ENCODE measurements at places on chromosomes 3 and 15. TPM values are rescaled to one million over a fixed set of nuclear protein-coding genes. Genes with fewer than 3 reads are reported as not detected.

The COL8A1 gene
- 0.12 TPM for total RNA-seq

The EIF2A gene
- 108 TPM for total RNA-seq

The SEMA7A gene
- total RNA-seq: 4.7 TPM

The MNS1 gene
- total RNA-seq: not detected

The SENP8 gene
- total RNA-seq: 0.45 TPM

The LOXL1 gene
- total RNA-seq: 1.3 TPM

The ABI3BP gene
- total RNA-seq: not detected

The THAP10 gene
- not detected for total RNA-seq

The P2RY13 gene
- 0.59 TPM for total RNA-seq

The P2RY14 gene
- total RNA-seq: 0.25 TPM

The MESP2 gene
- total RNA-seq: not detected

The KLHL40 gene
- not detected for total RNA-seq

The PDHB gene
- 39.9 TPM for total RNA-seq

The NANOGP8 gene
- not detected for total RNA-seq

The LDHAL6B gene
- total RNA-seq: not detected

The CLPX gene
- total RNA-seq: 38.2 TPM

The CCR1 gene
- total RNA-seq: 3.8 TPM

The TMEM44 gene
- 2.1 TPM for total RNA-seq

The TSC22D2 gene
- total RNA-seq: 63.0 TPM

- no peak for DNase-seq
These were observed 552.2 kb upstream of the SUCLG2 start for GRCh38 chr3:68206524-68207117.

- no peak for DNase-seq
These were observed 99.8 kb downstream of the KCNH8 start for GRCh38 chr3:19248143-19248542.

- no peak for DNase-seq
These were observed 494.5 kb downstream of the DIPK2A start for GRCh38 chr3:144466114-144466513.

- no peak for DNase-seq
These were observed 148.3 kb downstream of the MBNL1 start for GRCh38 chr3:152416808-152417580.

- DNase-seq: no peak
These were observed 2.8 kb downstream of the VPS13C start for GRCh38 chr15:62057341-62057980.

GRCh38 chr3:194379651-194380050, 10.1 kb upstream of the LRRC15 start:
- no peak for DNase-seq

DNA sequence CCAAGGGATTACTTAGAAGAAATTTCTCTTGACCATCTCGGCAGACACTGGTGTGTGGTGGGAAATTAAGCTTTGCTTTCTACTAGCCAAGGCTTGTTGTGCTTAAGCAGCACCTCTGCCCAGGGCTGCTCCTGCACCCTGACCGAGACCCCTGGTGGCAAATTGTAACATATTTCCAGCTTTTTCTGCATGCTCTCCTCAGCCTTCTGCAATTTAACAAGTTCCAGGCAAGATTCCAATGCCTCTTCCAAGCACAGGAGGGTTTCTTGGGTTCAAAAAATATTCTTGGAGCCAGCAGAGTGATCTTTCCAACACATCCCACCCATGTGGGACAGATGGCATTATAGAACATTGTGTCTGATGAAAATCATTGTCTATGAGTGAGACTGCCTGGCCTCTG, 210.5 kb downstream of the CLSTN2 start:
- no peak for DNase-seq

- no peak for DNase-seq
These were observed 42.7 kb upstream of the IL12A start for GRCh38 chr3:159945930-159946329.

DNA sequence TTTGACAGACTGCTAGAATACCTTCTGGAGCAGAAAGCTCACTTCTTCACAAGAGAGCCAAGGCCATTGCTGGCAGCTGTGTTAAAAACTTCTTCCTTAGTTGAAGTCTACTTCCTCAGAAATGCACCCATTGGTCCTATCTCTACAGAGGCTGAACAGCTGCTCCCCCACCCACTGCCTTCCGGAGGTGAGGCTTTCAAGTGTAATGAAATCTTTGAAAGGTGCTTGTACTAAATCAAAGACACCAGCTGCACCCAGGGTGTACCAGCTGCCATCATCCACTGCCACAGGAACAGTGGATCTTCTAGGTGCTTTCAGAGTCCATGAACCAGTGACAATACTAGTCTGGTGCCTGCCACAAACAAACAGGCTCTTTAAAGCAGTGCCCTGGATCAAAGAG, 26.4 kb upstream of the HERC1 start:
- DNase-seq: no peak

DNA sequence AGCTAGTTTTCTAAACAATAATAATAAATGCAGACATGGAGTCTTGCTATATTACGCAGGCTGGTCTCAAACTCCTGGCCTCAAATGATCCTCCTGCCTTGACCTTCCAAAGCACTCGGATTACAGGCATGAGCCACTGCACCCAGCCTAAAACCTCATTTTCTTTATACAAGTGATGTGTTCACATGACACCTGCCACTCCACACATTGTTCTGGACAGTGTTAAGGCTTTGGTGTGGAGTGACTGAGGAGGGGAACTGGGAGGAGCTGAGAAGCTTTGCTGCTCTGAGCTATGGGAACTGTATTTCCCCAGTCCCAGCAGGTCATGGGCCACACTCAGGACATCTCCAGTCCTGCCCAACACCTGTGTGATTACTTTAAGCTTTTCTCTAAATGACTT, 380.0 kb downstream of the LRTM1 start:
- DNase-seq: no peak

DNA sequence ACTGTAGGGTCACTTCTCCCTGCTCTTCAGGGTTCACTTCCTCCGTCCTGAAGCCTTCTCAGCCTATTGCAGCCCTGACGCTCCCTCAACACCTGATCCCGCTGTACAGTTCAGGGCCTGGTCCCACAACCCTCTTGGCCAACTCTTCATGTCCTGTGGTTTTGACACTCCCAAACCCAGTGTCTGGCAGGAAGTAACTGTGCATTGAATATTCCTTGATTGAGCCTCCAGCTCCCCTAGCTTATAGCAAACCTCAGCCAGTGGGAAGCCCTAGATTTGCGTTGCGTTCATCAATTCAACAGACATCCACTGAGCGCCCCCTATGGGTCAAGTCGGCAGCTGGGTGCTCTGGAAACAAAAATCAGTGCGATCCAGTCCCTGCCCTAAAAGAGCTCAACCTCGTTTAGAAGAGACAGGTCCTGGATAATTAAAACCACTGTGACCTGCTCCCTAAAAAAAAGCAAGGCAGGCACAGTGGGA, 13.5 kb downstream of the UBAP1L start:
- no peak for DNase-seq

DNA sequence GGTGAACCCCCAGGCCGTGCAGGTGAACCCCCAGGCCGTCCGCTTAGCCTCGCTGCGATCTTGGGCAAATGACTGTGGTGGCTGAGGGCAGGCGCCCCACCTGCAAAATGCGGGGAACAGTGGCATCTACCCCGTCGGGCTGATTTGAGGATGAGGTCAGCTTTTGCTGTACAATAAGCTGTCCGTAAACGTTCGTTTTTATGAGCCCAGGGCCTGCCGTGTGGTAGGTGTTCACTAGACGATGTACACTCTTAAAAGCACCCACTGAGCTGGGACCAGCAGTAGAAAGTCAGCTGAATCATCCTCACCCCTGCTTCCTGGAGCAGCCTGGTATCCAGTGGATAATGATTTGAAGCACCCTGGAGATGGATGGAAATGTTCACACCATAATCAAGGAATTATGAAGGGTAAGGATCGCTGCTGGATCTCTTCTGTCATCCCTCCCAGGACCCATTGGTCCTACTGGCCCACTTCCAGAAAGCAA, 943 bp upstream of the PCSK6 start:
- DNase-seq: no peak

- DNase-seq: no peak
These were observed 73.5 kb downstream of the EDEM1 start for GRCh38 chr3:5260992-5261501.

DNA sequence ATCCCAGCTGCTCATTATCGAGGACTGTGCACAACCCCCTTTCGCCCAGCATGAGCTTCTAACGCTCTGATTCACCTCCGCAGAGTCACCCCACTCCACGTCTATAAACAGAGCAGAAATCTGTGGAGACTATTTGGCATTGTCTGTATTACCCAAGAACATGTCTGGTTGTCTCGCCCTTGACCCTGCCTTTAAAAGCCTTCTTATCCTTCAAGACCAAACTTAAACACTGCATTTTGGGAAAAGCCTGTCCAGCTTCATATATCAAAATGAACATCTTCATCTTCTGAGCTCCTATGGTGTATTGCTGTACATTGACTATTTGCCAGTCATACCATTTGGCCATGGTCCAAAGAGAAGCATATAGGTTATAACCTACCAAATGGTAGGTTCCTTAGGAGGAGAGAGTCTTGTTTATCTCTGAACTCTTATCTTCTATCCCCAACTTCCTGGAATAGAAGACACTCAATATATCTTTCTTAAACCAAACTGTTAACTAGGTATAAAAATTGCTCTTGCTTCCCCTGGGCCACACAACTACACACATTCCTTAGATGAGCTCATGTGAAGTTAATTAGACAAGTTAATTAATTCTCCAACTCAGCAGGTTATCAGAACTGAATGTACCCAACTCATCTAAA, 90.1 kb downstream of the FBN1 start:
- DNase-seq: no peak

- no peak for DNase-seq
These were observed 77.6 kb upstream of the ZBTB20 start for GRCh38 chr3:115224687-115225086.

- no peak for DNase-seq
These were observed 93.7 kb downstream of the RAD18 start for GRCh38 chr3:8869613-8870012.

GRCh38 chr3:184239221-184239620, 9.5 kb downstream of the ALG3 start:
- DNase-seq: no peak

GRCh38 chr15:36468746-36469145, 110.7 kb upstream of the CDIN1 start:
- no peak for DNase-seq

DNA sequence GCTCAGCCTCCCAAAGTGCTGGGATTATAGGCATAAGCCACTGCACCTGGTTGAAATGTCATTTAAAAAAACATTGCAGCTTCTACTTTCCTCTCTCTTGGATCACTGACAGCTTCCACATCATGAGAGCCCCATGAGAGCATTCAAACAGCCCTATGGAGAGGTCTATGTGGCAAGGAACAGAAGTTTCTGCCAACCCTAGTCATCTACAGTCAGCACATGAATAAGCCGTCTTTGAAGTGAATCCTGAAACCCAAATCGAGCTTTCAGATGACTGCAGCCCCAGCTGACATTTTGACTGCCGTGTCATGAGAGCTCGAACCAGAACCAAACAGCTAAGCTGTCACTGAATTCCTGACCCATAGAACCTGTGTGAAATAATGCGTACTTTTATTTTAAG, 39.8 kb downstream of the CD200R1L start:
- DNase-seq: no peak

GRCh38 chr3:49812916-49813496, 747 bp downstream of the UBA7 start:
- no peak for DNase-seq

- DNase-seq: no peak
These were observed 38.2 kb upstream of the HCLS1 start for GRCh38 chr3:121698901-121699300.

- DNase-seq: no peak
These were observed 53.1 kb downstream of the DNASE1L3 start for GRCh38 chr3:58157700-58158099.

GRCh38 chr3:192929146-192929545, 11.5 kb upstream of the MB21D2 start:
- DNase-seq: no peak

DNA sequence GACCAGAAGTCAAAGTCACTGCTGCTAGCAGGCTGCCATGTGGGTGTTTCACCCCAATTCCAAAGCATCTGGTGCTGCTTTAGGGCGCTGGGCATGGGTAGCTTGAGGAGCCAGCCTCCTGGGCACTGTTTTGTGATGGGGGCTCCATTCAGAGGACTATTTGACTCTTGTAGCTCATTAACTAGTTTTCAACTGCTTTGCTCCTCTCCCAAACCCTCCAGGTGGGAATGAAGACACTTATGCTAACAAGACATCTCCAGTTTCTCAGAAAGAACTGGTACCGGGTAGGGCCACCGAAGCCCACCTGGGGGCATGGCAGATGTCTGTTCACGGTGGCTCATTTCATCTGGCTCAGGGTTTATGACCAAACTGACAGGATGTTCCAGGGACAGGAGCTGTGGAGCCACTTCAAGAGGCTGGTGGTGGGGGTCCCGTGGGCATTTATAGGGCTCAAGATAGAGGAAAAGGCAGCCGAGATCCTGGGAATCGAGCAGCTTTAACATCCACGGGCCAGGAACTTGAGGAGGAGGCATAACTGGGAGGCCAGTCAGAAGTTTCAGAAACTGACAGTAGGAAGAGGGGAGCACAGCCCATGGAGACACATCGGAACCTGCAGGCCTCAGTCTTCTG, 17.7 kb downstream of the AMOTL2 start:
- DNase-seq: no peak

- no peak for DNase-seq
These were observed 49.5 kb downstream of the TUBGCP4 start for GRCh38 chr15:43420435-43420834.

- no peak for DNase-seq
These were observed 47.2 kb upstream of the MME start for GRCh38 chr3:155032918-155033317.

GRCh38 chr3:169475576-169475975, 187.9 kb downstream of the MECOM start:
- DNase-seq: no peak

All from natural killer cell (primary cell).